ENCODE measurements at places on chromosomes 12 and 14. TPM values are rescaled to one million over a fixed set of nuclear protein-coding genes. Genes with fewer than 3 reads are reported as not detected.

DNA sequence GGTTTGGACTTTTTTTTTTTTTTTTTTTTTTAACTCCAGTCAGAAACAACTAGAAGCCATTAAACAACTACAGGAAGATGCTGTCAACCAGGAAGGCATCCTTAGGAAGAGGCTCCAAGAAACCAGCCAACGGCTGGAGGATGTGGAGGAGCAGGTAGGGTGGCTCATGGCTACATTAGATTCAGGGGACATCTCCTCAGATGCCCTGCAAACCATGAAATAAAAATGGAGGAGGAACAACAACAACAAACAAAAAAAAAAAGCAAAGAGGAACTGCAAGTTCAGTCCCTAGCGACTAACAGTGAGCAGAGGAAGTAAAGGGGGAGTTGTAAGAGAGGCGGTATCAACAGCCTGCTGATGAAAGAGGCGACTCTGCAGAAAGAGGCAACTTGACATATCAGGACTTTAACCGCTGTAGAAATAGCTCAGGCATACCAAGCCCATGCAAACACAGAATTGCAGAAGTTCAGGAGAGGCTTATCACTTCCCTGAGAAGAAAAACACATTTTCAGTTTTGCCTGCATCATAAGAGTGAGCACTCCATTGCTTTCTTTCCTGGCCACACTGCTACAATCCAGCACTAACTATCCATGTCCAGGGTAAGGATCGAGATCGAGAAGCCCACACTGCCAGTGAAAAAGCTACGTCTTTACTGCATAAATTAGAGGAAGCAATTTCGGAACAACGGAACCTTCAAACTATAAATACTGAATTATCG is 103.5 kb upstream of the BCAT1 start:
- peak; percentile 86 for DNase-seq
- peaks cover 17% of the 10 kb centered on the region for H3K4me1 ChIP-seq
- no peaks in the 10 kb centered on the region for H3K27me3 ChIP-seq
- H3K36me3 ChIP-seq: no peaks in the 10 kb centered on the region

DNA sequence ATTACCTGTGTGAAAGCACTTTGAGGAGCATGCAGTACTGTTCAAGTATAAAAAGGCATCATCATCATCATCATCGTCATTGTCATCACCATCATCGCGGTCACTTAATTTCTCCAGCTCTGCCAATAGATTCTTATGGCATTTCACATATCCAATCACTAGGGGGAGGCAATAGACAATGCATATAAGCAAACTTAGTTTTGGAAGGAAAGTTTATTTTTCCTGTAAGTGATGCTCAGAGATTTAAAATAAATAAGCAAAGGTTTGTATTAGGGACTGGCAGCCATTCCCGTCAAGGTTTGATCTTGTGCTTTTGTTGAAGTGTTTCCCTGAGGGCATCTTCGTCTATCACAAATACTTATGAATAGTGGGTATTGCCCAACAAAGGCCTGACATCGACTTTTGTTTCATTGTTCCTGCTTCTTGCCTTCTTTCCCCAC is 127.4 kb downstream of the KTN1 start:
- no peak for DNase-seq
- H3K27me3 ChIP-seq: no peaks in the 10 kb centered on the region
- no peaks in the 10 kb centered on the region for H3K4me1 ChIP-seq

GRCh38 chr12:108722992-108723766 is 8.1 kb downstream of the CORO1C start:
- peaks cover 10% of the 10 kb centered on the region for H3K4me1 ChIP-seq
- no peaks in the 10 kb centered on the region for H3K36me3 ChIP-seq
- H3K4me3 ChIP-seq: no peak overlapping the region

- H3K27me3 ChIP-seq: no peaks in the 10 kb centered on the region
- H3K4me3 ChIP-seq: no peak overlapping the region
- H3K36me3 ChIP-seq: peaks cover 43% of the 10 kb centered on the region
- peak; percentile 29 for DNase-seq
- H3K4me1 ChIP-seq: peaks cover 35% of the 10 kb centered on the region
Observed at GRCh38 chr14:35399083-35399937, 5.2 kb downstream of the NFKBIA start.

DNA sequence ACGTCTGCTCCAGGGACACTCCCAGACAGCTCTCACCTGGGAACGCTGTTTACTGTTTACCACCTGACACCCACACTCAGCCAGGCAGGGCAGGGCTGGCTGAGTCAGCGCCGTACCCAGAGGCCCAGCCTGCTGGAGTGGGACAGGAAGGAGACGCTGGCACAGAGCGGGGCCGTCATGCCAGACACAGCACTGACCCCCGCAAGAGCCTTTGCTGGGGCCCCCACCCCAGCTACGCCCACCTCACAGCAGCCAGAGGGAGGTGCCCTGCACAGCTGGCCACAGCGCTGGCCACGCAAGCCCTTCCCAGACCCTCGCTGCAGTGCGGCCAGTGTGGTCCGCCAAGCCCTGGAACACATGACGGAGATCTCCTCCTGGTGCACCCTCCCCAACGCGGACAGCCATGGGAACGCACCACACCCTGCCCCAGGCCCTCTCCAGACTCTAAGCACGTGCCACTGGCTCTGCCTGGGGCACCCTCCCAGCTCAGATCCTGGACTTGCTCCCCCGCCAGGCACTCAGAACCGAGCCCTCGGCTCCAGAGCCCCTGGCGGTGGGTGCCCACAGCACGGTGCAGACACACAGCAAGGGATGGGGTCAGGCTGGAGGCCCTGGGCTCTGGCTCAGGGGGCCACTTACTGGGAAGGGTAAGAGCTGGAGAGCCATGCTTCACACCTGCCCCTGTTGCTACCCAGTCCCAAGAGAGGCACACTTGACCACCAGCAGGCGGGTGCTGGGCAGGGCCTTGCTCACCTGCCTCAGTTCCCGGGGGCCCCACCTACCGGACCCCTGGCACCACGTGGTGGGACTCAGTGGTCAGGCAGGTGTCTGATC is 5.7 kb downstream of the AHNAK2 start:
- H3K27ac ChIP-seq: no peak overlapping the region
- peaks cover 13% of the 10 kb centered on the region for H3K27me3 ChIP-seq
- no peak overlapping the region for H3K4me3 ChIP-seq
- H3K4me1 ChIP-seq: peaks cover 12% of the 10 kb centered on the region
- no peak for DNase-seq

GRCh38 chr12:3897371-3897971 is 24.3 kb upstream of the PARP11 start:
- no peaks in the 10 kb centered on the region for H3K36me3 ChIP-seq
- H3K27ac ChIP-seq: peak overlapping the region; percentile 48
- DNase-seq: no peak
- H3K4me3 ChIP-seq: no peak overlapping the region

- no peaks in the 10 kb centered on the region for H3K4me1 ChIP-seq
- peaks cover 10% of the 10 kb centered on the region for H3K27me3 ChIP-seq
- no peak for DNase-seq
- H3K36me3 ChIP-seq: no peaks in the 10 kb centered on the region
Observed at GRCh38 chr14:96660667-96661066, 136.5 kb upstream of the VRK1 start.

DNA sequence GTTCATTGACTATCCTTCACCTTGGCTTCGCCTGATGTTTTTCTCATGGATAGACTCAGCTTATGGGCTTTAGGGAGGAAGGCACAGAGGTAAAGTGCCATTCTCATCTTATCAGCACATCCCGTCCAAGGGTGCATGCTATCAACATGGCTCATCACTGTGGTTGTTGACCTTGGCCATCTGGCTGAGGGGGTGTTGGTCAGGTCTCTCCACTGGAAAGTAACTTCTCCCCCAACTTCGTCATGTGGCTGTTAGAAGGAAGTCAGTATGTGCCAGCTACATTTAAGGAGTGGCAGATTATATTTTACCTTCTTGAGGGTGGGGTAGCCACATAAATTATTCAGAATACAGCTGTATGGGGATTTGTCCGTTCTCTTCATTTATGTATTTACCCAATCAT is 68.9 kb downstream of the EML1 start:
- no peaks in the 10 kb centered on the region for H3K36me3 ChIP-seq
- no peaks in the 10 kb centered on the region for H3K4me1 ChIP-seq
- H3K27ac ChIP-seq: no peak overlapping the region
- DNase-seq: no peak
- no peaks in the 10 kb centered on the region for H3K27me3 ChIP-seq

The SDSL gene
- 7.5 TPM for total RNA-seq

The COX14 gene
- 32.8 TPM for total RNA-seq

All from natural killer cell (primary cell).